Naive thymus-derived CD4-positive, alpha-beta T cell (primary cell): ENCODE measurements at places on chromosomes 12 and 14.

GRCh38 chr14:68297039-68297438 lies 477.5 kb downstream of the RAD51B start:
- DNase-seq, result no peak

DNA sequence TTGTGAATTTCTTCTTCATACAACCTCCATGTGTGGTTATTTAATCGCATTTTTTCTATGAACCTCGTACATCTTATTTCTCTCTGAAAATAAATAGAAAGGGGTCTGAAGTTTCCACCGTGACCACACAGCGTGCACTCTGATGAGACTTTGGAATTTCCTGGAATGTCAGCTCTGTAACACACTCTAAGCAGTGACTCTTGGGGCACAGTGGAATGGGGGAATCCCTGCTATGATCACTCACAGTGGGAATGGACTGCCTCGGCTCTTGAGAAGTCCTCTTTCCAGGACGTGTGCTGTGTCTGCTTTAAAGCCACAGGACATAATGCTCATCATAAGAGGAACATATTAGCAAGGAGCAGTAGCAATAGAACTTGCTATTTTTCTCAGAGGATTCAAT lies 416.2 kb downstream of the EGLN3 start:
- DNase-seq, result no peak

GRCh38 chr12:78566456-78566855 lies 298.1 kb upstream of the SYT1 start:
- no peak for DNase-seq

DNA sequence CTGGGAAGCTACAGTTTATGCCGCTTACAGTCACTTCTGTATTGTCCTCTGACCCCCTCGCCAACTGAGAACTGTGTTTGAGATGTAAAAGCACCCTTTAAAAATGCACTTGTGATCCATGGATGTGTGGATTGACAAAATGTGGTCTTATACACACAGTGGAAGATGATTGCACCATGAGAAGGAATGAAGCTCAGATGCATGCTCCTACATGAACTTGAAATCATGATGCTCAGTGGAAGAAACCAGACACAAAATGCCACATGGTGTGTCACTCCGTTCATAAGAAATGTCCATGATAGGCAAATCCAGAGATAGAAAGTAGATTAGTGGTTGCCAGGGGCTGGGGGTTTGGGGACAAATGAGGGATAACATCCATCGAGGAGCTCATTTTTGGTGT lies 58.0 kb downstream of the PITPNM2 start:
- DNase-seq, result no peak

DNA sequence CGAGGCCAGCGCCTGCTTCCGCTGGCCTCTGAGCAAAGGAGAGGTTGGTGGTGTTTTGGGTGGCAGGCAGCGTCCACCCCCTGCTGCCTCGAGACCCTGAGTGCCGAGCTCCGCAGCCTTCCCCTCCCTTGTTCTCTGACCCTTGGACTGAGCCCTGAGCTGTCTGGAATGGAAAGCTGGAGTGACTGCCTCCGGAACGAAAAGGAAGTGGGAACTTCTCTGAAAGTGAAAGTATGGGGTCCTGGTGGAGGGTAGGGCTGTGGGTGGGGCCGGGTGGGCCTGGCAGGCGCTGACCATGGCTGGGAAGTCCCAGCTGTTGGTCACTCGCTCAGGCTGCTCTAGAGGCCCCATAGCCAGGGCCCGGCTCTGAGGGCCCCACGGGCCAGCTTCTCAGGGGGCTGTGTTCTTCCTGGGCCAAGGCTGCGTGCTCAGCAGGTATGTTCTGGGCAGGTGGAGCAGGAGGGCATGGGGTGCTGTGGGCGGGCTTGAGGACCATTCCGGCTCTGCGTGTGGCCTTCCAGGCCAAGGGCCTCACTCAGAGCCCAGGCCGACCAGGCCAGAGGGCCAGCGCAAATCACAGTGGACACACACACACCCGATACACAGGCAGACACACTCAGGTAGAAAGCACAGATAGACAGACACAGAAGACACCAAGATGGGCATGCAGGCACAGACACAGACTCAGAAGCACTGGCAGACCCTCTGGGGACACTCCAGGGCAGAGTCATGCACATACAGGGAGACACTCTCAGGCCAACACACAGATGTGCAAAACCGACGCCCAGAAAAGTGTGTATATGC lies at the start of gene EXOC3L4:
Gene EXOC3L4, plus strand, starts transcription at position 320 of the 804 bp plus-strand sequence. CDS start 5,495 bp downstream, outside the sequence.
- no peak for DNase-seq

DNA sequence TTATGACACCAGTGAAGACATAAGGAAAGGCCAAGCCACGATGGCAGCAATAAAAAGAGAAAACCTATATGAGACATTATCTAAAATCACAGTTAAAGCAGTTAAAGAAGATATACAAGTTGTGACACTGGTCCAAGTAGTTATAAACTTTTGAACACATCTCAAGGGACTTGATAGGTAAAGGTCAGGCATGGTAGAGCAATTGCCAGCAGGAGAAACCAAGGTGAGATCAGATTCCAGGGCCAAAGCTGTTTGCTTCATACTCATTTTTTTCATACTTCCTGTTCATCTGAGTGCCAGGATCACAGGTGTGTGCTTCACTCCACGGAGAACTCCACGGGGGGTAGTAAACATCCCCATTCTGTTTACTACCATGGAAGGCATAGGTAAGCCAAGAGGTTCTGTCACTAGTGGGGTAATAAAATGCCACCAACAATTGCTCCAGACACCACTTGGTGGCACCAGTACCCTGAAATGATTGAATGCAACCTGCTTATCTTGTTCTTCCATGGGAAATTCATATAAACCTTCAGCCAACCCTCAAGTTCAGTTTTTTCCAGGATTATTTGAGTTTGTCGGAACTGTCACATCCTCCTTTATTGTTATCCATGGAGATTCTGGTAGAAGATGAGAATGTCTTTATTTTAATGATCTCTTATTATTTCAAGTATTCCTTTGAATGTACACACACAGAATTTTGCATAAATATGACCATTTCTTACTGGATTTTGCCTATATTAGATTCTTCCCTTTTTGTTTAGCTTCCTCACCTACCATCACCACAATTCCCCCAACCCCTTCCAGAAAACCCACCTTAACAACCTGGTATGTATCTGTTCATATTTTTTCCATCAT lies 59.2 kb upstream of the TSPAN8 start:
- no peak for DNase-seq

DNA sequence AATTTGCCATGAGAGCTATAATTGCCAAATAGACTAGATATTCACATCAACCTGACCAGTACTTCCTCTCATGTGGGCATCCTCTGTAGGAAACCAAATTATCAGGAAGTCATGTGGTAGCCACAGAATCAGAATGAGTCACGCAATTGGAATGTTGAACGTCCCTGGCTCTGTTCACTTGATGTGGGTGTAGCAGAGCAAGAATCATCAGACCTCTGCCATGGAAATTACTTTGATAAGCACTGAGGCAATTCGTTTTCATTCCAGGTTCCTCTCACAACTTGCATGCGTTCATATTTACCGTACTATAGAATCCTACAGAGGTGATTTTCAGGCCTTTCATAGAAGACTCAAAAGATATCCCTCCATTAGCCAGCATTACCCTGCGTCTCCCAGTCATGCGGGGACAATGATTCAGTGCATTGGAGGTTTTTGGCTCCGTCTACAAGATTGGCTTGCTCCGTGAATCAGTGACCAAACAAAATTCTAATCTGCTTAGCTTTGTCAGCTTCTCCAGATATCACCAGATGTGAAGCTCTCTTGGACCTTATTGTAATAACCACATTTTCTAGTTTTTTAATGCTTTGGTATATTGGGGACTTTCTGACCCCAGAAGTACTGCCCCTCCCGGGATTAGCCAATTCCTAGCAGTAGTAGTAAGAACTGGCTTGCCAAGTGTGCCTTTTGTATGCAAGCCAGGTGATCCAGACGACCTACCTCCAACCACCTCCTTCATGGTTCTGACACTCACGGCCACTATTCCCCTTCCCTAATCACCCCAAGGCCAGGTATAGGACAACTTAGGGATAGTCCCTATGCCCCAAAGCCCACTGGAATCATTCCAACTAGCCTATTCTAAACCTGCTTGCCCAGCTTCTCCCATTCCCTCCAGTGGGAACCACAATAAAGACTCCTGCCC lies 133.4 kb downstream of the KICS2 start:
- DNase-seq, result no peak

DNA sequence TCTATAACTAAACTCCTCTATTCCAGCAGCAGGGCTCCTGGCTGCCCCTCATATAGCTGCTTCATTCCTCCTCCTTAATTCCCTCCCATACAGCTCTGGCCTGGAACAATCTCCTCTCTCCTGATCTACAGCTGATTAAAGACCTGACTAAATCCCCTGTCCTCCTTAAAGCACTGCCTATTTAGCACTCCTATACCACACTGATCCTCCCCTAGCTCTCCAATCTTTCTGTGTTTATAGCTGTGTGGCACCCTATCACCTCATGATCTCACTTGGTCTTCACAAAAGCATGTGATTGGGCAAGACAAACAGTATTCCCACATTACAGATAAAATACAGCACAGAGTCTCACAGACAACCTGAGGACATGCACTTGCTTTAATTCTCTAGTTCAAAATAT lies 17.4 kb downstream of the FMNL3 start:
- no peak for DNase-seq

DNA sequence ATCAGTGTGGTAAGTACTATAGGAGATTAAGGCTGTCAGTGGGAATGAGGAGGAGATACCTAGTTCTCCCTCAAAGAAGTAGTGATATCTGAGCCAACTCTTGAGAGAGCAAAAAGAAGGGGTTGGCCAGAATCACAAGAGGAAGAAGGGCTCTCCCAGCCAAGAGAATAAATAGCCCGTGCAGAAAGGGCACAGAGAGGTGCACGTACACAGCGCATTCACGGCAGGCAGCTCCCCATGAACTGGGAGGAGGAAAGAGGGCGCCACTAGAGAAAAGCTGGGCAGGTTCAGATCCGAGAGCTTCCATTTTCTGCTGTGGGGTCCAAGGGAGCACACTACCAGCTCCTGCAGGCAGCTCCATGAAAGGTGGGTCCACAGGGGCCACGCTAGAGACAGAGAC lies 59.9 kb downstream of the PPP2R5E start:
- no peak for DNase-seq
